Stimulated activated CD8-positive, alpha-beta memory T cell treated with anti-CD3 and anti-CD28 coated beads, Interleukin-4, amount 100 ng/mL, for 48 hours (primary cell): ENCODE measurements at places on chromosomes 12 and 14.

- DNase-seq: peak; percentile 78
Measured at GRCh38 chr12:47837190-47838171, 17.8 kb upstream of the HDAC7 start.

- no peak for DNase-seq
Measured at GRCh38 chr12:48580831-48581230, 11.0 kb upstream of the LALBA start.

DNA sequence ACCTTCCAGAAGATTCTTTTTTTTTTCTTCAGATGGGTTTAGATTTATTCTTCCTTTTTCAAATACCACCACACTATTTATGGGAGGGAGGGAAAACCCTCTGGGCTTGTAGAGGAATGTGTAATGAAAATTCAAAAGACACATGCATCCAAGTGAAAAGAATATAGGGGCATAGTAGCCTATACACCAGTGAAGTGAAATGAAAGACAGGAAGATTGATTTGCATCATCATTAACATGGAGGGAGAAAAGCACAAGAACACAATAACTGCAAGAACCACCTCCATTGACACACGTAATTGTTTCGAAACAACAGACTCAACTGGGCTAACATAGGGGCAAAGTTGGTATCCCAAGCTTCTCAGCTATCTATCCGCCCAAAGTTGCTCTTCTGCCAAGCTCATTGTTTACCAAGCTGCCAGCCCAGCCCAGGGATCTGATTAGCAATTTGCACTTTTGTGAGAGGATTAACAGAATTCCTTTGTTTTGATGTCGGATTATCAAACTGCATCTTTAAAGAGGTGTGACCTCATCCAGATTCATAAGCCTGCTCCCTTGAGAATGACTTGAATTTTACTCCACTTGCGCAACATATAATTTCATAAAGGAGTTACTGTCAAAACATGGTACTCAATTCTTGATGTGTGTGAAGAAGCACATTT, 430.5 kb upstream of the SOX5 start:
- DNase-seq: no peak

- DNase-seq: peak; percentile 15
Measured at GRCh38 chr14:94322648-94323570, at the start of gene SERPINA6. Gene SERPINA6 (minus strand): TSS chr14:94323336. CDS start chr14:94314648, 8,688 bp downstream.

DNA sequence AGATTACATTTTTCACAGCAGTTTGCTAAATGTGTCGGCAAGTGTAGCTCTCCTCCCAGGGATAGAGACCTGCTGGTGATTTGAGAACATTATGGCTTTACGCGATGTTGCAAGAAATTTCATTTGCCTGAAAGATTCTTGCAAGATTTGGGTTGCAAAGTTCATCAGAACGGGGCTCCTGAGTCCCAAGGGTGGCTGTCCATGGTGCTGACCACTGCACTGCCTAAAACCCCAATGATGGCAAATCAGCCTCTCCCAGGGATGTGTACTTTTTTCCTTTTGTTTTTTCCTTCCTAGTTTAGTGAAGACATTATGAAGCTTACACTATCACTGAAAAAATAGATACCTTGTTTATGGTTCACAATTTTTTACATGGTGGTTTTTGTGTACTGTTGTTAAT, 85.4 kb downstream of the WSCD2 start:
- peak; percentile 47 for DNase-seq

DNA sequence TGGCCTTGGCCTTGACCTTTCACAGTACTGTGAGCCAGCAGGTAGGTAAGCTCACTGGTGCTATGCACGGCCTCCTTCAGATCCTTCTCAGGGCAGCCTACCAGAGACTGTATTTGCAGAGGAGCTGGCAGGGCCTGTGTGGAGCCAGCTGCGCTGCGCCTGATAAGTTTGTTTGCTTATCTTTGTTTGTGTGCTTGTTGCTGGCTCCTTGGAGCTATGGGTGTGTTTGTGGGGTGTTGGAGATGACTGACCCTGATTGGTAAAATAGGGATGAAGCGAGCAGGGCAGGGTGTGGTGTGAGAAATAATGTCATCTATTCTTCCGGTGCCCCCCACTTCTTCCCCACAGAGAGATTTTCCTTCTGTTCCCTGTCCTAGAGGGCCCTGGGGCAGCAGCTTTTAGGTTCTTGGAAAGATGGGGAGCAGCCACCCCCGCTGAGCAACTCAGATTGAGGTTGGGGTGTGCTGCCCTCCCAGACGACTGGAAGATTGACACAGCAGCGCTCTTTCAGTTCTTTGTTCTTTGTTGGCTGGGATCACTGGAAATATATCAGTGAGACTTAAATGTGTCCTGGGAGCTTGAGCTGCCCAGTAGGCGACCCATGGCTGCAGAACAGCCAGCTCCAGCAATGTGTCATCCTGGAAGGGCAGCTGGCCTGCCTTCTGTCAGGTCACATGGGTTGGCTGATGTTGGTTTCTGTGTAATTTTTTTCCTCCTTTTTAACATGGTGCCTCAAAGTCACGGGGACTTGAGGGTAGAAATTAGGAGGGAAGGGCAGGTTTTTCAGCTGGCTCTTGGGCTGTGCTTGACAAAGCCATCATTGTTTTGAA, 19.6 kb downstream of the MLXIP start:
- DNase-seq: no peak

DNA sequence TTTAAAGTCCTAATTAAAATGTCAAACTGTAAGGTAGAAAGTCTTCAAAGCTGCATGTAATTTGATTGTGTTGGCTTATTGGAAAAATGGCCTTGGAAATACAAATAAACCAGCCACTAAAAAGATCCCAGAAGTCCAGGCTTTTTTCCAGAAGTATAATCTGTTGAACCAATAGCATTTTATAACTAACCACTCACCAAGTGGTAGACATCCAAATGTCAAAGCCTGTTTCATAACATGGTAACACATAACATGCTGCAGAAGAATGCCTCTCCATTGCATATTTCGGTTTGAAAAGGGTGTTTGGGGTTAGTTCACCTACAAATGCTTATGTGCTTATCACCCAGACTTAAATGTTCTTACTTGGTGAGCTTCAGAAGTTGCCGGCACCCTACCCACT, 183.7 kb upstream of the DIO2 start:
- no peak for DNase-seq

- DNase-seq: peak; percentile 83
Measured at GRCh38 chr12:93098077-93098476, 169.0 kb upstream of the EEA1 start.

- no peak for DNase-seq
Measured at GRCh38 chr14:93267149-93267711, 60.2 kb downstream of the UBR7 start.

GRCh38 chr12:27566159-27566558, 42.2 kb downstream of the PPFIBP1 start:
- no peak for DNase-seq

- no peak for DNase-seq
Measured at GRCh38 chr12:114339626-114340025, 66.3 kb downstream of the TBX5 start.

DNA sequence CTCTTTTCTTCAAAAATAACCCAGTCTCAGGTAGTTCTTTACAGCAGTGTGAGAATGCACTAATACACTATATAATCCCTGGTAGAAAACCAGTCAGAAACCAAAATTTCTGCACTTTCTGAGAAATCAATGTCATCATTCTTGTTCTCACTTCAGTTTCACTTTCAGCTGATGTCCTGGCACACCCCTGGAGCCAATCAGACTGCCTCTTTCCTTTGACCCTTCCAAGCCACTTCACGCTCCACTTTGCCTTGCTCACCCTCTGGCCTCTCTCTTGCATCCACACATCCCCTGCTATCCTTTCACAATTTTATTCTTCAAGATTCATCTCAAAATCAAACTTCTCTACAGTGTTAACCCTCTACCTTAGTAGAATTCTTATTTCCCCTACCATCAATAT, 181.1 kb downstream of the ASCL1 start:
- no peak for DNase-seq

GRCh38 chr12:86137936-86138335, 118.3 kb downstream of the MGAT4C start:
- no peak for DNase-seq

DNA sequence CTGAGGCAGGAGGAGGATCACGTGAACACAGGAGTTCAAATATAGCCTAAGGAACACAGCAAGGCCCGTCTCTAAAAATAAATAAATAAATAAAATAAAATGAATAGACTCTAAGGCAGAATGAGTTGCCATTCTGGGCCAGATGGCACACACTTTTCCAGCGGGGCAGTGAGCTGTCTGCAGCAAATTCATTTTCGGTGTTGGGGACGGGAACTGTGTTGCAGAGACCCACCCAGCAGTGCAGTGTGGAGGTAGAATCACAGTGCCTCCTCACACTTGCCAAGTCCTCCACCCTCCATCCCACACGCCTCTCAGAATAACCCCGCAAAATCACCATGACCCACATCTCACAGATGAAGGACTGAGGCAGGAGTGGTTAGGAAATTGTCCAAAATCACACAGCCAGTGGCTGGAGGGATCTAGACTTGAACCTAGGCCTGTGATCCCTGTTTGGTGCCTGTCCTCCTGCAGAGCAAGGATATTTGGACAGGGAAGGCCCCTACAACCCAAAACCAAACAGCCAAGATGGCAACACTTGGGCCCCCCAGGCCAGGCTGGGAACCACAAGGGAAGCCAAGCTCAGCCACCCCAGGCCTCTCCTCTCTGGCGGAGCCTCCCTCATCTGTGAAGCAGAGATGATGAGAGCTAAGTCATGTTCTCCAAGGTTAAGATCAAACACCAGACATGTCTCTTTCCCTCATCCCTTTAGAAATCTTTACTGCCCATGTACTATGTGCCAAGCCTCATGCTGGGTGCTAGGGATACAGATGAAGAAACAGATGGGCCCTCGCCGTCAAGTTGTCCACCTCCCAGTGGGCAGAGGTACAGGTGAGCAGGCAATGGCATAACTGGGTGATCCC, 152.7 kb downstream of the DPF3 start:
- no peak for DNase-seq

DNA sequence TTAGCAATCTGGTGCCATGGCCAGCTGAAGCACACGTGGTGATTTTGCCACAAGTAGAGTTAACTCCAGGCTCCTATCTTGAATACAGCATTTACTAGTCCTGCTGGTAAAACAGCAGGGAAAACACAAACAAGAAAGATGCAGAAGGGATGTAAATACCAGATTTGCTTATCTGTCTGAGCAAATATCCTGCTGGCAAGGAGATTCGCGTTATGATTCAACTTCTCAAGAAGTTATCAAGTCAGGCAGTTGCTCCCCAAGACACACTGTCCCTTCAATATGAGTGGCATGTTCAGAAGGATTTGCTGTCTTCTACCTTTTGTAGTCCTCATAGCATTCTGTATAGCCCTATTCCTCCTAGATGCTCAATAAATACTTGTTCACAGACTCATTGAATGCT, 171.2 kb upstream of the EGLN3 start:
- DNase-seq: no peak

DNA sequence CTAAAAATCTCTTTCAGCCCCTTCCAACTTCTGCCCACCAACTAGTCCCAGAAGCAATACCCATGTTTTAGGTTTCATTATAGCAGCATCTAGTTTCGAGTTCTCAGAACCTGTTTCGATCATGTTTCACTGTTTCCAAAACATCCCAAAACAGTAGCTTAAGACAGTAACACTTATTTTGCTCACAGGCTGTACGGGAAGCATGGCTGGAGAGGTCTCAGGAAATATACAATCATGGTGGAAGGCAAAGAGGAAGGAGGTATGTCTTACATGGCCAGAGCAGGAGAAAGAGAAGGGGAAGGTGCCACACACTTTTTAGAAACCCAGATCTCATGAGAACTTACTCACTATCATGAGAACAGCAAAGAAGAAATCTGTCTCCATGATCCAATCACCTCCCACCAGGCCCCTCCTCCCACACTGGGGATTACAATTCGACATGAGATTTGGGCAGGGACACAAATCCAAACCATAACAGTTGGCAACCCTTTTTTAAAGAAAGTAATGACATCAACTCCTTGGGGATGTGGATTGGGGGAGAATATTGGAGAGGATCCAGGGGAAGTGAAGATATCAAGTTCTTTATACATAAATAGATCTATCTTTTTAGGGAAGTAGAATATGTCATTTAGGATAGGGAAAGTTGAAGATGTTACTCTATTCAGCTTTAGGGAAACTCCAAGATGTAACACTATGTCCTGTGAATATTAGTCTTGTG, 269.9 kb upstream of the PLEKHG7 start:
- no peak for DNase-seq

- DNase-seq: no peak
Measured at GRCh38 chr14:58098507-58098906, 53.5 kb downstream of the ARMH4 start.

- DNase-seq: no peak
Measured at GRCh38 chr14:35378425-35379233, 25.9 kb downstream of the NFKBIA start.

DNA sequence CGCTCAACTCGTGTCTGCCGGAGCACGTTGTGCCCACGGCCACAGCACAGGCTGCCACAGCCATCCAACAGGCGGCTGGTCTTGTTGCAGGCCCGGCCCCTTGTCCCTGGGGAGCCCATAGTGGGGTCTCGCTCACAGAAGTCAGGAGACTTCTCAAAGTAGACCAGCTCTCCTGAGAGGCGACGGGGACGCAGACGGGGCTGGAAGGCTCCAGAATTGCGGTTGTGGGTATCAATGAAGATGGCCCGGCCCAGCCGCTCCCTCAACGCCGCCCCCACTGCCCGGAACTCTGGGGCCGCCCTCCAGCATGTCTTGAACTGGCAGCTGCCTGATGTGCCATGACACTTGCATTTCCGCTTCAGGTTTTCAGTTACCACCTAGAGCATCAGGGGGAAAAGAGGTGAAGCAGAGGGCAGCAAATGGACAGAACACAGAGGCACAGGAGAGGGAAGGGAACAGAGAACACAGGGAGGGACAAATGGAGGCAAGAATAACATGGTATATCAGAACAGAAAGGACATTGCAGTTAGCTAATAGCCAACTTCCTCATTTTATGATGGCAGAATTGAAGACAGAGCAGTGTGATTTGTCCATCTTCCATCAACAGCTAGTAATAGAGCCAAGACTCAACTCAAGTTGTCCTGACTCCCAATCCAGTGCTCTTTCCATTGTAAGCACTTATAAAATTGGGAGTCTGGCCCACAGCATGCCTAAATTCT, 5.2 kb downstream of the WNT10B start:
- DNase-seq: no peak

DNA sequence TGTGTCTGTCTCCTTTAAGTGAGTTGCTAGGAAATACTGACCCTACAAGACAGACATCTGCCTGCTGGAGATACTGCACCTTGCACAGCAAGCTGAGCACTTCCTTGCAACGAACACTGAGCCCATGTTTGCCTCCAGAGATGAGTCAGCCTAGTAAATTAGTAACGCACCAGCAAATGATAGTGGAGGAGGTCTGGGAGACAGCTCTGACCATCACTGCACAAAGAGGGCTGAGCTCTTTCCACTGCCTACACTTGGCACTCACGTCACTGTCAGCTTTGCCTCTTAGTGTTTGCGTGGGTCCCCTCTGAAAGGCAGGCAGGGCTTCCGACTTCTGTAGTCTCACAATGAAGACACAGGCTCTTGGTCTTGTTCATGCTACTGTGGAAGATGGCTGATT, 109.0 kb downstream of the APAF1 start:
- DNase-seq: peak; percentile 52

DNA sequence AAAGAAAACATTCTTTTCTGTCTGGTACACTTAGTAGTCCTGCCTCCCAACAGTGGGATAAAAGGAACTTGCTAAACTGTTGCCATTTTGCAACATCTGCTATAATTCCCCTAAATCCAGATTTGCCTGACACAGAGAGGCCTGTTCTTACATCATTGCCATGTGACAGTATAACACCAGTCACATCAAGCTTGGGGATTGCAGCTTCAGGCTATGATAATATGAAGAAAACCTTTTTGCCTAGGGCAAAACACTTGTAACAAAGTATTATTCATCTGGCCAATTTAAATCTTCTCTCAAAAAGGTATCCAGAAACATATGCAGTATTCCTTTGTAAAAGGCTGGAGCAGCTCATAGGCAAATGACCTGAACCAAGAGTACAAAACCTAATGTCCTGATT, 80.9 kb upstream of the OTX2 start:
- DNase-seq: no peak
